ENCODE measurements at places on chromosomes 3 and 15.

- no peak for DNase-seq
These were observed 7.1 kb upstream of the DVL3 start for GRCh38 chr3:184148076-184148475.

DNA sequence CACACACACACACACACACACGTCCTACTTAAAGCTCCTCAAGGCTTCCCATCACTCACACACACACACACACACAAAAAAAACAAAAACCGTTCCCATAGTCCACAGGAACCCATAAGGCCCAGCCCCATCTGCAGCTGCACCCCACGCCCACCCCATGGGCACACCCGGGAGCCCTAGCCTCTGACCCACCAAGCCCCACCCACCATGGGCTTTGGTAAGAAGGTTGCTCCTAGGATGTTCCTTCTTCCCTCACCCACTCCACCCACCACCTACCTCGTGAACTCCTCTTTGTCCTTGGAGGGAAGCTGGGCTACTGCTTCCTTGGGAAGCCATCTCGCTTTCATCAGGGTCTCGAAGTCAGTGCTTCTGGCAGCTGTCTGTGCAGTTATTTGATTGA, 115.1 kb downstream of the TPRA1 start:
- no peak for DNase-seq

DNA sequence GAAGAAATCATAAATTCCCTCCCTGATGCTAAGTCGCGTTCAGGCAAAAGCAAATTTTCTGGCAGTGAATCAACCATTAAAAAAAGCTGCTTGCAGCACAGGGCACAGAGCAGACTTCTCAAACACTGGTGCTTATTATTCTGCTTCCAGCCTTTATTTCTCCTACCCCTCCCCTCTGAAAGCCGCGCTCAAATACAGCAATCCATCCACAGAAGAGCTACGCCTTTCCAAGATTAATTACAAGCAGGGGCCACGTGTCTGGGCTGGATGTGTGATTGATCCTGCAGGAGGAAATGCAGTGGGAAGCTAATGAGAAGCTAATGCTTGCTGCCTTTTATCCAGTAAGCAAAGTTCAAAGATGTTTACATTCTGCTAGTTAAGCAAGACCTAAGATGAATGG, 134.9 kb upstream of the TOPAZ1 start:
- no peak for DNase-seq

DNA sequence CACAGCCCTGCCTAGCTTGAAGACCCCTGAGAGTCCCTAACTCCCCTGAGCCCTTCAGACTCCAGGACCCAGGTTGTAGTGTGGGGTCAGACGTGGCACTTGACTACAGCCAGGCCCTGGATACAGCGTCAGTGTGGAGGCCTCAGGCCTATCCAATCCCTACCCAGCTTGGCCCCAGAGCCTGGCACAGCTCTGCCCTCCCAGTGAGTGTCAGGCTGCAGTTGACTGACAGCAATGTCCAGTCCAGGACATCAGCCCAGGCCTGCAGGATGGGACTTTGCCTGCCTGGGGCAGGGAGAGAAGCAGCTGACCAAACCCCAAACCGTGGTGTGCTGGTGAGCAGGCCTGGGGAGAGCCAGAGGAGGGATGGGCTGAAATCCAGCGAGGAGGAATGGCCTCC, 27.3 kb downstream of the KLF13 start:
- no peak for DNase-seq

- DNase-seq, result no peak
These were observed 362.3 kb upstream of the RGMA start for GRCh38 chr15:93451265-93451664.

DNA sequence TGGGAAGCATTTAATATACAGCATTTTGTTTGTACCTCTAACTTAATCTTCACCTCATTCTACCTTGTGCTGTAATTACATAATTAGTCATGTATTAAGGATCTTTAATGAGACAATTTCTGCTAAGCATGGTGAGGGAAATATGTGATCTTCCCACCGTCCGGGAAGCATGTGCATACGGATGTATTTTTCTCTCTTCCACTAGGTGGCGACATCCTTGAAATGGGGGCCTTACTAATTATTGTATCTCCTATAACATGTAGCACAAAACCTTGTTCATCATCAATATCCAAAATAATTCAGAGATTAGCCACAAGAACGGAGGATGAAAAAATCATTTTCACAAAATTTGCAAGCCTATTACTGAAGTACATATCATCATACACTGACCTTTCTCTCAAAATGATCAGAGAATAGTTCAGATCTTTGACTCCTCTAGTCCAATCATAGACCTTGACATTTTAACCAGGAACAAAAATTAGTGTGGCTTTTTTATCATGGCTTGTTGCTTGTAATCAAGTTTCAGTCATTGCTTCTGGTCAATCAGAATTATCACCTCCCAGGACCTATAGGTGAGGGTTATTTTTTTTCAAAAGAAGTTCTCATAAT, 148.9 kb upstream of the GBE1 start:
- peak; percentile 17 for DNase-seq

DNA sequence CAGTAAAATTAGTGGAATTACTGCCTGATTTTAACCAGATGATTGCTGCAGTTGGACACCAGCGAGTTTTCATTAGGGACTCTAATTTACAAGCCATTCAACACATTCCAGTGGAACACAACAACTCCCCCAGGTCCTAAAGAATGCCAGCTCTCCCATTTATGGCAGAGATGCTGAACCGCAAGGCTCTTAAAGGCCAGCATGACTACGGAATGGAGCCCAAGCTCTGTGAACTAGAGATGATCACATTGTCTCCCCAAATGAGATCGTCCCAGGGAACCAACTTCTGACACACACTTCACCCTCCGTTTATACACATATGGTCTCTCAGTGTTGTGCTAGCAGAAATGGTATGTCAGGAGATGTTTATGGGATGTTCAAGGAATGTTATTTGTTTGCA, 446.2 kb upstream of the NR2F2 start:
- DNase-seq, result no peak

GRCh38 chr15:80841541-80841940, 62.4 kb downstream of the CEMIP start:
- DNase-seq, result no peak

Measured in activated CD4-positive, alpha-beta T cell treated with anti-CD3 and anti-CD28 coated beads for 36 hours (primary cell).